Activated effector memory CD4-positive, alpha-beta T cell treated with anti-CD3 and anti-CD28 coated beads, Interleukin-2, amount 50 U/mL, for 16 hours (primary cell): ENCODE measurements at places on chromosomes 12 and 14.
A peak's percentile ranks its signal among the peaks of the same experiment; 100 is the strongest.

DNA sequence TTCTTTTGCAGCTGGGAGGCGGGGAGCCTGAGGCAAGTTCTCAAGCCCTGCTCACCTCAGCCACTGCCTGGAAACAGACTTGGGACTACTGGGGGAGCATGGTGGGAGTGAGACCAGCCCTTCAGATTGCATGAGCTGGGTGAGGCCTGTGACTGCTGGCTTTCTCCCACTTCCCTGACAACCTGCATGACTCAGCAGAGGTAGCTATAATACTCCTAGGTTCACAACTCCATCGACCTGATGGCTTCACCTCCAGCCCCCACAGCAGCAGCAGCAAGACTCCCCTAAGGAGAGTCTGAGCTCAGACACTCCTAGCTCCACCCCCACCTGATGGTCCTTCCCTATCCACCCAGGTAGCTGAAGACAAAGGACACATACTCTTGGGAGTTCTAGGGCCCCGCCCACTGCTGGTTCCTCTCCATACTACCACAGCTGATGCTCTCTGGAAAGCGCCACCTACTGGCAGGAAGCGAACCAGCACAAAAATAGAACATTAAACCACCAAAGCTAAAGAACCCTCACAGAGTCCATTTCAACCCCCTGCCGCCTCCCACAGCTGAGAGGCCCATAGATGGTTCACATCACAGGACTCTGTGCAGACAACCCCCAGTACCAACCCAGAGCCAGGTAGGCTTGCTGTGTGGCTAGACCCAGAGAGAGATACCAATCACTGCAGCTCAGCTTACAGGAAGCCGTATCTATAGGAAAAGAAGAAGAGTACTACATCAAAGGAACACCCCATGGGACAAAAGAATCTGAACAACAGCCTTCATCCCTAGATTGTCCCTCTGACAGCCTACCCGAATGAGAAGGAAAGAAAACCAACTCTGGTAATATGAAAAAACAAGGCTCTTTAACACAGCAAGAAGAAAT, 68.7 kb downstream of the RPAP3 start:
- peak; percentile 84 for DNase-seq

DNA sequence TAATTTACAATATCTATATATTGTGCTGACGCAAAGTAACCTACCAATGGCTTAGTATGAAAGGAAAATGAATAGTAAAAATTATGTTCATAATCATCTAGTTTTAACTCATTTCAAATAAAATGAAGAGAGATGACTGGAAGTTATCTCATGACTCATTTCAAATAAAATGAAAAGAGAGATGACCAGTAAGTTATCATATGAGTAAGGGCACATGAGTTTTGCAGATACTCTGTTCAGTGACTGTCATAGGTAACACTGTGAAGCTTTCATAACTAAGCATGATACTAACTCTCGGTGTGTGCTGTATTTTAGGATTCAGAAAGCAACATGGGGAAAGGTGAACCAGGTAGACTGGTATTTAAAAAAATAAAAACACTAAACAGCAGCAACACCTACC, 364.5 kb upstream of the DIO2 start:
- no peak for DNase-seq

DNA sequence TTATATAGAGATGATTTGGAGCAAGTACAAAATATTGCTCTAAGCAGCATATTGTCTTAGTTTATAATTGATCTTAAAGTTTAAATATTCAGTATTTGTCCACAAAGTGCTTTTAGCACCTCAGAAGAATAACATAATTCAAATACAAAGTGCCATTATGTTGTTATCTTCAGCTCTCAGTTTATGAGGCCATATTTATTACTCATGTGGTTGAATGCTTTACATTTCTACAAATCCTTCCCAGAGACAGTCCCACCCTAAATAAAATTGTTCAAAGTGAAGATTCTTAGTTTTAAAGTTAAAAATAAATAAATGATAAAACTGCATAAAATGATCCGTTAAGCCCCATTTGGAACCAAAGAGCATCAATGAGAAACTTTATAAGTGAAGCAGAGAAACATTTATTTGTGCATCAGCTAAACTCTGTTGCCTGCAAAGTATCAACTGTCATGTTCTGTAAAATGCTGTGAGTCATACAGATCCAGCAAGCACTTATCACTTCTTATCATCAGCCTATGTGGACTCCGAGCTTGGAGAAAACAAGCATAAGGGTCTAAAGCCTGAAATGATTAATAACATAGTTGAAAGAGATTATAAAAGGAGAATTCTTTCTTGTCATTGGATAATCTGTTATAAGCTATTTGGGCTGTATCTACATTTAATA, 218.9 kb downstream of the ADAMTS20 start:
- no peak for DNase-seq

- peak; percentile 76 for DNase-seq
Observed at GRCh38 chr12:55933169-55933798, 2.3 kb downstream of the DGKA start.

DNA sequence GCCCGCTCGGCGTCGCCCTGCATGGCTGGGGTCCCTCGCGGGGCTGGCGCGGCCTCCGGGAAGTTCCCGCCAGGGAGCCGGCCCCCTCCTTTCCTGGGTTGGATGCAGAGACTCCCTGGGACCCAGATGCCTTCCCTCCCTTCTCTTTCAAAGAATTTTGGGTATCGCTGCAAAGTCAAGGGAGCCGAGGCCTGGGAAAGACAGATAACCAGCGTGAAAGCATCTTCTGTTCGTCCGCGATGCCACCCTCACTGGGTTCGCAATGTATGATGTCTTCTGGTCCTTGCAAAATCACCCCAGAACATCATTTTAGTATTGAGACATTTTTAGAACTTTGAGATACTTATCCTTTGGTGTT, 451 bp downstream of the IRAK3 start:
- DNase-seq: no peak

DNA sequence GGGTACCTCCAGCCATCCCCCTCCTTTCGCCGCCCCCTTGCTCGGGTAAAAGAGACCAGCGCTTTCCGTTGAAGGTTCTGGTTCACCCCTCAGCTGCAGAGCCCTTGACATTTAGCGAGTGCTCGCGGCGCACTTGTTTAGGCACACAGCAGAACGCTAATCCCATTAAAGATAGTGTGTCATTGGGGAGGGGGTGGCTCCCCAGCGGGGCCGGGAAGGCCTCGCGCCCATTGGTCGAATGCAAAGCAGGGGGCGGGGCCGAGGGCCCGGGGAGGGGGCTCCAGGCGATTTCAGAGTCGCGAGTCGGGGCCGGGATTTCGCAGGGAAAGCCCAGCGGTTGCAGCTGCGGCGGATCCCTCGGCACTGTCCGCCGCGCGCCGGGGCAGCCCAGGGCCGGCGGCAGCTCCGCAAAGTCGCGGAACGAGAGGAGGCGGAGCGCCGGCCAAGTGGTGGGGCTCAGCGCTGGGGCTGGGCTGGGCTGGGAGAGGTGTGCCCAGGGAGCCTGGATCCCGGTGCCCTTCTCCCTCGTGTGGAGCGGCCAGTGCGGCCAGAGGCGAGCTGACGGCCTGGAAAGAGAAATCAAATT, 122.9 kb downstream of the TSPAN9 start:
- no peak for DNase-seq

- no peak for DNase-seq
Observed at GRCh38 chr12:64522316-64522715, 70.4 kb downstream of the TBK1 start.
